Activated T-cell treated with anti-CD3 and anti-CD28 coated beads, Interleukin-2, amount 50 U/mL, for 48 hours (primary cell): ENCODE measurements at places on chromosomes 12 and 14.

DNA sequence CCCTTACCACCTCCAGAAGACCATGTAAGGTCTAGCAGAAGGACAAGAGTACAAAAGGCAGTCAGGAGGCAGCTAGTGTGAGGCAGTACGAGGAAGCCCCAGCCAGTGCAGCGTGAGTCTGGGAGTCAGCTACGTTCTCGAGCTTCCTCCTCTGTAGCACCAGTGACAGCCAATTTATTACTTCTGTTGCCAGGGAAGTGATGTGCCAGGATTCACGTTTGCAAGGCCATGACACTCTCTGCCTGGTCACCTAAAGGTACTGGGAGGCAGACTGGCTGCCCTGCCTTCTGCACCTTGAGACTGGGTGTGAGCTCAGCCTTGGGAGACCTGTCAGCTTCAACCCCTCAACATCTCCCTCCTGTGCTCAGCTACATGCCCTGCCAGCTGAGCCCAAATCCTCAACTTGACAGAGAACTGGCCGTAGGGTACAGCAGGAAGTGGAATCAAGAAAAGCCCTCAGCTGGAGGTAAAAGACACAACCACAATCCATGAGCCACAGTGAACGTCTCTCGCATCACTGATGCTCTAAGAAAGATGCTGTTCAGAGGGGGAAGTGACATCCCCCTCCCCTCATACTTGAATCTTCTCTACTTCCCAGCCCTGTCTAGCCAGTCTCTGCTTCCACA lies 182.5 kb upstream of the RGS6 start:
- DNase-seq: no peak

GRCh38 chr12:124683152-124684124 lies 116.0 kb upstream of the NCOR2 start:
- DNase-seq: no peak

DNA sequence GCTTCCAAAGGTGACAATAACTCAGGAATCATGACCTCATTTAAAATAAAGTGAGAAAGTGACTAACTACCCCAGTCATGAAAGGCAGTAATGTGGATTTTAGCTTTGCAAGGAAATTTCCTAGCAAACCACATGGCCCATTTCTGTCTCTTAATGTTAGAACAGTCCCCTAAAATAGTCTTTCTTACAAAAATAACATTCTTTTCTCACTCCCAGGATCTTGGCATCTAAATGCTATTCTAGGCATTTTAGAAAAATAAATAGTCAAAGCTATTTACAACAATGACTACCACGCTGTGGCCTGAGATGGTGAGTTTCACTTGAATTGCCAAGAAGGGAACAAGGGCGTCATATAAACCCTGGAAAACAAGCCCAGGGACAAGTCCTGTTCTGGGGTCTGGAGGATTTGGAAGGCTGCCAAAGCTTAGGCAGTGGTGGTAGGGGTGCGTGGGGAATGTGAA lies 101.2 kb upstream of the CCDC175 start:
- DNase-seq: no peak

GRCh38 chr14:95862243-95862642 lies 14.4 kb upstream of the TUNAR start:
- DNase-seq: no peak

GRCh38 chr12:54564768-54565167 lies 15.4 kb downstream of the PDE1B start:
- DNase-seq: no peak

- no peak for DNase-seq
Measured at GRCh38 chr12:6888360-6888759, 15.3 kb upstream of the SPSB2 start.

GRCh38 chr12:115984616-115985015 lies 292.9 kb downstream of the MED13L start:
- no peak for DNase-seq

- DNase-seq: peak; percentile 85
Measured at GRCh38 chr12:113098441-113099028, 37.0 kb downstream of the RASAL1 start.

DNA sequence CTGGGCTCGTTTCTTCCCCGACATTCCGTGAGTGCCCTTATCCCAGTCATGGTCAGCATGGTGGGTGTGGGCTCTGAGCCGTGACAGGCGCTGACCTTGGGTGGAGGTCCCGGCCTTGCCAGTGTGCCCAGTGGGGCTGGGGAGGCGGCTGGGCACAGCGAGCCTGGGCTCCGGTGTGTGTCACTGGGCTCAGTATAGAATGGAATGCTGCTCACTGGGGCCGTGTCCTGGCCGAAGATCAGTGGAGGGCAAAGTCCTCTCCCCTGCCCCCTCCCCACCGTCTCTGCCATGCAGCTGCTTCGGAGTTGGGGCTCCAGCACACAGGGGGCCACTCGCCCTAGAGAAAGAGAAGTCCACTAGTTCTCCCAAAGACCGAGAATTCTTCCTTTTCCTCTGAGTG lies 164.4 kb downstream of the TSPAN9 start:
- no peak for DNase-seq
